ENCODE measurements at places on chromosomes 3 and 15.

DNA sequence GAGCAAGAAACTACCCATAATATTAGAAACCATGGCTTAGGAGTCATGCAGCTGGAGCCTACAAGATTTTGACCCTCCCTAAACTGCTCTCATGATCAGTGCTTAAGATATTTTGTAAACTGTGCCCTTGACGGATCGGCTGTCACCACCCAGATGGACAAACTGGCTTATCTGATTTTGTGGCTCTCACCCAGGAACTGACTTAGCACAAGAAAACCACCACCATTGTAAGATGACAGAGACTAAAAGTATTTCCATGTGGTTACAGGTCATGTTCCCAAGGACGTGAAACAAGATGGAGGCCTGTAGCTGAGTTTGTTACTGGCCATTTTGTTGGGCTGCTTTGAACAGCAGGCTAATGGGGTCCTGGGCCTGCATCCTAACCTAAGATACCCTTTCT, 940.9 kb downstream of the OTOL1 start:
- DNase-seq = no peak

GRCh38 chr15:89303986-89304385, 30.6 kb downstream of the POLG start:
- DNase-seq = no peak

- DNase-seq = no peak
Measured at GRCh38 chr15:70426096-70426821, 328.5 kb upstream of the TLE3 start.

DNA sequence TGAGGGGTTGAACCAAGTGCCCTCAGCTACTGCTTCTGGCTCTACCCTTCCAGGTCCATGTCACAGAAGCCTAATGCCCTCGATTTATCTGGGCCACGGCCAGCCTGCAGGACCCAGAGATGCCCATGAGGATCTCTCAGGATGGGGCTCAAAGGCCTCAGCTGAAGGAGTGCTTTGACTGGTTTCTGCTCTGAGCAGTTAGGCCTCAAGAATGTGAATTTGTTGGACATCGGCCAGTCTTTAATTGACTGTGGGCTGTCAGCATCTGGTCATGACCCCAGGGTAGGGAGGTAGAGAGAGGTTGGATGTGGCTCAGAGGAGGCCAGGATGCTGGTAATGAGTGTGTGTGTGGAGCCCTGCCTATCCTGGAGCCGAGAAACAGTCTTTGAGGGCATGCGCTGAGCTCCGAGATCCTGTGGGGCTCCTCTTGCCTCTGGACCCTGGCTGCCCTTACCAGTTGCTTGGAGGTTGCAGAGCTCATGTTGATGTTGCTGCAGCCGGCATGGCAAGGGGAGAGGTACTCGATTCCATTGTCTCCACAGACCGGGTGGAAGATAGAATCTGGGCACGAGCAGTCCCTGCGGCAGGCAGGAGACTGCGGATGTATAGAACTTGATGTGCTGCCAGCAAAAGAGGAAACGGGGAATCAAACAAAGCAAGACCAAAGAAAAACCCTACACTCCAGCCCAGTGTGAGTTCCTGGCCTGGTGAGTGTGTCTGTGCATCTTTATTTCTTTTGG, 49.1 kb upstream of the RAB6B start:
- no peak for DNase-seq

- no peak for DNase-seq
Measured at GRCh38 chr15:31803388-31803884, 226.9 kb upstream of the CHRNA7 start.

GRCh38 chr15:84582583-84583157, 18.1 kb upstream of the ZSCAN2 start:
- DNase-seq = no peak

- no peak for DNase-seq
Measured at GRCh38 chr3:152208439-152208838, 60.3 kb upstream of the MBNL1 start.

GRCh38 chr3:133832802-133833144, 27.2 kb downstream of the SRPRB start:
- DNase-seq = no peak

- DNase-seq = no peak
Measured at GRCh38 chr3:194572944-194573491, 60.2 kb downstream of the TMEM44 start.

GRCh38 chr3:106473576-106474475, 605.0 kb upstream of the CBLB start:
- no peak for DNase-seq

GRCh38 chr3:21524133-21524532, 226.9 kb downstream of the ZNF385D start:
- no peak for DNase-seq

GRCh38 chr3:193743702-193744047, 150.7 kb downstream of the OPA1 start:
- DNase-seq = no peak

GRCh38 chr3:10725067-10725466, 91.0 kb upstream of the SLC6A11 start:
- DNase-seq = no peak

- DNase-seq = no peak
Measured at GRCh38 chr15:69736161-69736560, 283.5 kb downstream of the RPLP1 start.

DNA sequence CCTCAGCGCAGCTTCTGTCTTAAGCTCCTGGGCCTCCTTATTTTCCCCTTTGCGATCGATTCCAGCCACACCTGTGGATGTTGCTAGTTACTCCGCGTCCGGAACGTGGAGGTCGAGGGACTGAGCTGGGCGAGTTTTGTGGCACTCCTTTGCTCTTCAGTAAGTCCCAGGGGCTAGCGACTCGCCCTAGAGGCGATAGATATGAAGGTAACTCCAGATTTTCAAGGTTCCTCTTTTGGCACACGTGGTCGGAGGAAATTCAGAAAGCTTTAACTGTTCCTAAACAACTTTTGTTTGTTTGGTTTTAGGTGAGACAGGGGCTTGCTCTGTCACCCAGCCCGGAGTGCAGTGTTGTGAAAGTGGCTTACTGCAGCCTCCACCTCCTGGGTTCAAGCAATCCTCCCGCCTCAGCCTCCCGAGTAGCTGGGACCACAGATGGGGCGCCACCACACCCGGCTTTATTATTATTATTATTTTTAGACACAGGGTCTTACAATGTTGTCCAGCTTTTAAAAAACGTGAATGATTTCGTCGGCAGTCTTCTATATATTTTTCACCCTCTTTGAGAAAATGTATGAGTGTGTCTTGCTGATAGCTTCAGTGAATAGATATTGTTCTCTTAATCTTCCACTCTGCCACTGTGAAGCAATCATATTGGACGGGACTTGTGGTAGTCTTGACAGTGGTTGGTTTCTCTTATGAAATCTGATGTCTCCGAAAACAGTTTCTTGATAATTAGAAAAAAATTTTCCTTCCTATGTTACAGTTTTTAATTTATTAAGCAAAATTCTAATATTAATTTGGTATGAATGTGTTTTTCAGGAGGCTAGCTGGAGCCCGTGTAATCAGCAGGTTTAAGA, 785 bp downstream of the MFSD1 start:
- DNase-seq = no peak

- no peak for DNase-seq
Measured at GRCh38 chr3:33441225-33441976, 1.2 kb upstream of the UBP1 start.

DNA sequence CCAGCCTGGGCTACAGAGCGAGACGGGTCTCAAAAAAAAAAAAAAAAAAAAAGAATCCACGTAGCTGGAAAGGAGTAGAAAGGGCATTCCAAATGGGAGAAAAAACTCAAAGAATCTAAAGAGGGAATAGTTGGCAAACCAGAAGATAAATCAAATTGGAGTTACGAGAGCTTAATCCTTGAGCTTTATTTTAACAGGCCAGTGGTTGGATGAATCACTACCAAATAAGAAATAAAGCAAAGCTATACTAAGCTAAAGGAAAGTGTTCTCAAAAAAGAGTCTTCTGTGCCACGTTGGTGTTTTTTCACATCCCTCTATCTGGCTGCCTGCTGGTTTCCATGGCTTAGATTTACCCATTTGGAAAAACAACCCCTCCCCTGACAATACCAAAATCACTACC, 14.0 kb downstream of the VGLL4 start:
- no peak for DNase-seq

GRCh38 chr3:195770081-195770840, 41.5 kb downstream of the MUC4 start:
- no peak for DNase-seq

DNA sequence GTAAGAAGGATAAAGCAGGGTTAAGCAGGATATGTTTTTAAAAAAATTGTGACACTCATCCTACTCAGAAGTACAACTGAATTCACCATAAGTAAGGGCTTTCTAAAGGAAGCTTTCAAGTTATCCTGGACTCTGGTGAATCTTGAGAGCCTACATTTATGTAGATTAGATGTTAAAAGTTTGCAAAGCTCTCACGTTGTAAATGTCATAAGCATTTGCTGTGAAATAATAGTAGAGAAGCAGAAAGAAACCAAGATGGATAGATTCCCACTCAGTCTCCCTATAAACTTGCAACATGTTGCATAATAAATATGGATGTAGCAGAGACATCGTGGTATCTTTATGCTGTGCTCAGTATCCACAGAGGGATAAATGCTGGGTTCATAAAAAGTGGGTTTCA, 77.0 kb downstream of the LRRC3B start:
- DNase-seq = no peak

DNA sequence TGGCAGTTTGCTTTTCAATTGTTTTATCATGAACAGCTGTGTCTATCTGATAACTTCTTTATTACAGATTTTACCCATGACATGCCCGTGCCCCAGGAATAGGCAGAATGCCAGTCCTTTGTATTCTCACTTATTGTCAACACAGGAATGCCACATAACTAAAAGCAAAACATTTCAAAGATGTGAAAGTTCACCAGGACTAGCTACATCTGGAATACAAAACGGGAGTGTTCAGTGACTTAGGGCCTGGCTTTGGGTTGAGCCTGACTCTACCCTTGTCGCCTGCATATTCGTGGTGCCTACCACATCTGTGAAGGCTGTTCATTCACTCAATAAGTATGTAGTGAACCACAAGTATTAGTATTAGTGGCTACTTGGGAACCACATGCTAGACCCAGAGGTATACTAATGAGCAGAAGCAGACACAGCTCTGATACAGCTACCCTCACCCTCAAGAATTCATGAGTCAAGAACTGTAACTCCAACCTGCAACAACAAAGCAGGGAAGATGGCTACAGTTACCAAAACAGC, 2.9 kb downstream of the TNFSF10 start:
- no peak for DNase-seq

DNA sequence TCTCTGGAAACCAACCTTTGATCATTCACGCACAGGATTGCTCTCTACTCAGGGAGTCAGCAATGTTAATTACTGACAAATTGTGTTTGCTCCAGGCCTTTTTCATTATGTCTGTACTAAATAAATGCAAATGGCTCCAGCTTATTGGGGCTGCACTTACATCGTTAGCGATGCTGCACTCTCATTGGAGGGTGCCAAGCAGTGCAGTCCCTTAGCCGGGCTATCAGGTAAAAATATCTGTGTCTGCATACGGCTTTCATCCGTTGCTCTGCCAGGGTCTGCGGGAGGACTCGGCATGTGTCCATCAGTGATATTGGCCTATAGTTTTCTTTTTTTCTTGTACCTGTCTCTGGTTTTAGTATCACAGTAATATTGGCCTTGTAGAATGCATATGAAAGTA, 471.5 kb upstream of the CADM2 start:
- DNase-seq = no peak

GRCh38 chr3:179957264-179957845, 79.4 kb downstream of the PEX5L start:
- no peak for DNase-seq

DNA sequence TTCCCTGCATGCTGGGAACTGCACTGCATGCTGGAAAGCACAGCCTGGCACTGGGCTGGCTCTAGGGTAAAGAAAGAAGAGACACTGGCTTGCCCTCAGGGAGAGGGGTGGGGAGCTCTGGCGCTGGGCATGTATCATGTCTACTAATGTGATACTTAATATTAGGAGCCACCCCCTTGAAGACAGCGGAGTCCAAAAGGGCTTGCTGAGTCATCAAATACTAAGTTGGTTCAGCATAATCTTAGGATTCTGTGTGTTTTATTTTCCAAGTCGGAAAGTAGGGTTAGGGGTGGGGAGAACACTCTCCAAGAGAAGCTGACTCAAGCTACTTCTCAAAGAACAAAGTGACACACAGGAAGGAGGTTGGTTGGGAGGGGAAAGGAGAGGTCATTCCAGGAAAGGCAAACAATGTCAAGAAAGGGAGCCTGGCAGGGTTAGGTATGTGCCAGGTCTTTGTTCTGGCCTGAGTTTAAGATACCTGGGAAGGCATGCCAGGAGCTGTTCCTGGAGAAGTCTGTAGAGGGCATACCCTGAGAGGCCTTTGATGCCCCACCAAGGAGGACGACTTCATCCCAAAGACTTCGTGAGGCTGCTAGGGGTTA, 237.8 kb upstream of the NR2E3 start:
- DNase-seq = no peak

DNA sequence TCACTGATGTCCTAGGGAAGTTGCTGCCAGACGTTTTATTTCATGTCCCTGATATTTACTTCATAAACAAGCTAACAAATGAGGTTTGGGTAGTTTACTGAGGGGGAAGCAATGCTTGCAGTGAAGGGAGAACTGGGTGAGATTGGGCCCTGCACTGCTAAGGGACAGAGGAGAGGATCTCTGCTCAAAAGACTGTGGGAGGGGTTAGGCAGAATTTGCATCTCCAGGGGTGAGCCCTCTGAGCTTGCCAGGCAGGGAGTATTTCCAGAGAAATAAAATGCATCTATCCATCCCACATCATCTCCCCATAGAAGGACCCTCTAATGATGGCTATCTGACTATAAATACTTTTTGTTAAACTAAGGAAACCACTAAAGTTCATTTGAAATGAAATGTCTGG, 215.6 kb downstream of the CBLB start:
- DNase-seq = no peak

- no peak for DNase-seq
Measured at GRCh38 chr3:125163739-125164601, 48.6 kb downstream of the SLC12A8 start.

DNA sequence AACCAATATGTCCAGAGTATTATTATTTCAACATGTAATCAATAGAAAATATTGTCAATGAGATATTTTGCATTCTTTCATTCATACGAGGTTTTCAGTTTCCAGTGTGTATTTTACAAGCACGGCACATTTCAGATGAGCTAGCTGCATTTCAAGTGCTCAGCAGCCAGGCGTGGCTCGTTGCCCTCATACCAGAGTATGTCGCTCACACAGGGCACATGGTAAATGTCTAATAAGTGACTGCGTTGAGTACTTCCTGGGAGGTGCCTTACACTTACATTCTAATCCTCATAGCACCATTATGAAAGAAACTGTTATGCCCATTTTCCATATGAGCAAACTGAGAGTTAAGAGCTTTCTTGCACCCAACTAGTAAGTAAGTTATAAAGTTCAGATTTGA, 47.4 kb downstream of the TMEM266 start:
- no peak for DNase-seq

DNA sequence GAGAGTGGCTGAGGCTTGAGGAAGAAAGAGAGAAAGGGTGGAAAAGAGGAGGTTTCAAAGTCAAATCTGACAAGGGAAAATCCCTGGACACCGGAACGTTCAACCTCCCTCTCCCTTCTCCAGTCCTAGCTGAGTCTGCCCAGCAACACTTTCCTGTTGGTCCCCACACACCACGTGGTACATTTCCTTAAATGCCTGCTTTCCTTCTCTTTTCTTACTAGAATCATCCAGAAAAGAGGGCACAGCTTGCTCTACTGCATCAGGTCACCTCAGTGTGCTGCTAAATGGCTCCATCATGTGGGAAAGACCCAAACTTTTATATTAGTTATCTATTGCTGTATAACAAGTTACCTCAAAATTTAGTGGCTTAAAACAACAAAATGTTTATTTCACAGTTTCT, 181.2 kb downstream of the NECTIN3 start:
- no peak for DNase-seq

Measured in activated naive CD8-positive, alpha-beta T cell treated with anti-CD3 and anti-CD28 coated beads, Interleukin-2, amount 50 U/mL, for 16 hours (primary cell).